ENCODE measurements at places on chromosomes 3 and 15. TPM values are rescaled to one million over a fixed set of nuclear protein-coding genes. Genes with fewer than 3 reads are reported as not detected.

- DNase-seq = no peak
Observed at GRCh38 chr3:66495668-66496045, 5.2 kb downstream of the LRIG1 start.

DNA sequence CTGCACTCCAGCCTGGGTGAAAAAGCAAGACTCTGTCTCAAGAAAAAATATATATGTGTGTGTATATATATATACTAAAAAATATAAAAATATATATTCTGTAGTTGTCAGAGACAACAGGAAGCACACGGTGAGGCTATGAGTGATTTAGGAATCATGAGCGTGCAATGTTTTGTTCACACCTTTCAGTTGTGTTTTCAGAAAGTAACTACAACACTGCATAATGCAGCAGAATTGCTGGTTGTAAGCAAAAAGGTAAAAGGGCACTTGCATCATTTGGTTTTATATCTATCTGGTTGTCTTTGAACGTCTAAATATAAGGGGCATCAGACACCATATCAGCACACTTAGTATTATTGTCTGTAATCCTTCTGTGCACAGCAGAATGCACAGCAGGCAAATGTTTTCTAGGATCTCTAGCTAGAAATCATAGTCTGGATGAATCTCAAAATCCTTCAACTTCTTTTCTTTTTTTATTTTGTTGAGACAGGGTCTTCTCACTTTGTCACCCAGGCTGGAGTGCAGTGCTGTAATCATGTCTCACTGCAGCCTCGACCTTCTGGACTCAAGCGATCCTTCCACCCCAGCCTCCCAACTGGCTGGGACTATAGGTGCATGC is 44.8 kb downstream of the CCR3 start:
- no peak for DNase-seq

DNA sequence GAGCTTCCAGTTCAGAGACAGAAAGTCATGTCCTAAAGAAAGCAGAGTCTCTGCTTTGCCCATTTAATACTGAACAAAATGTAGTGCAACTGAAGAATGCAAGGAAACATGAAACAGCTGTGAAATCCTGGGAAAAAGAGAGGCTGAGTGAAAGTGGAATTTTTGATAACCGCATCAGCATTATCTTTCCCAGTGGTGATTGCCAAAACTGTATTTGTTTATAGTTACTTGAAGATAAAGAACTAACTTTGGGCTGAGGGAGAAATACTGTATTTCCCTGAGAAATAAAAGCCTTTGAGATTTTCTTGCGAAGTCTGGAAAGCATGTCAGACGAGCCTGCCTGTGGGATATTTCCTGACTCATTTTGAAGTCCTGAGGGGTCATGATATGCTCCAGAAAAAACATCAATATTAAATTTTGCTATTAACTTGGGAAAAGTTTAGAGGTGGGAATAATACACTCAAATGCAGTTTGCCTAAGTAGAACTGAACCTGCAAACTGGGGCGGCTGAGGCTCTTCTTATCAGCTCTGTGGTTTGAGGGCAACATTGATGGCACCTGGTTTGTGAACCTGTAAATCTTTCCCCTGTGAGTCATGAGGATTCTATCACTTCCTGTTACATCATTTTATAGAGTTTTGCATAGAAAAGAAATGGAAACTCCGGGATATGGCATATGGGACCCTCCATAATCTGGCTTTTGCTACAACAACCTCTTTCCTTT is 855.3 kb downstream of the MCTP2 start:
- DNase-seq = peak; percentile 70

Gene CCDC80
- 366 TPM for total RNA-seq

GRCh38 chr15:68363353-68363752 is 68.6 kb downstream of the ITGA11 start:
- peak; percentile 50 for DNase-seq

Gene IL5RA
- not detected for total RNA-seq

DNA sequence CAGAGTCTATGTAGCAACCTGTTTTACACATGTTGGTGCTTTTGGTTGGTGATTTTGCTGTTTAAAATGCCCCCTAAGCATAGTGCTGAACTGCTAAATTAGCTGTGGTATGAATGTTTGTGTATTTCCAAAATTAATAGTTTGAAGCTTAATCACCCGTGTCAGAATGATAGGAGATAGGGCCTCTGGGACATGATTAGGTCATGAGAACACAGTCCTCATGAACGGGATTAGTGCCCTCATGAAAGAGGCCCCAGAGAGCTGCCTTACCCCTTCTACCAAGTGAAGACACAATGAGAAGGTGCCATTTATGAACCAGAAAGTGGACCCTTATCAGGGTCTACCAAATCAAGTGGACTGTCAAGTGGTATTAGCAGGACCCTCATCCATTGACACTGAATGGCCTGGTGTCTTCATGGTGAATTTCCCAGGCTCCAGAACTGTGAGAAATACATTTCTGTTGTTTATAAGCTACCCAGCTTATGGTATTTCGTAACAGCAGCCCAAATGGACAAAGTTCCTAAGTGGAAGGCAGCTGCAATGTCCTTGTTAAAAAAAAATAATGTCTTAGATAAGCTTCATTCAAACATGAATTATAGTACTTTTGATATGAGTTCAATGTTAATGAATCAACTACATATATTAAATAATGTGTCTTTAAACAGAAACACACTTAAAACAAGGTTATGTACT is 37.7 kb upstream of the FRMD4B start:
- peak; percentile 74 for DNase-seq

Gene FSIP1
- total RNA-seq = 3.9 TPM

- no peak for DNase-seq
Observed at GRCh38 chr3:81437683-81438082, 323.8 kb downstream of the GBE1 start.

Gene VWA5B2
- total RNA-seq = not detected

GRCh38 chr3:71010726-71011455 is 572.6 kb downstream of the FOXP1 start:
- no peak for DNase-seq

Gene ZBTB20
- total RNA-seq = 13.4 TPM

- DNase-seq = no peak
Observed at GRCh38 chr3:64563751-64564150, 124.0 kb downstream of the ADAMTS9 start.

GRCh38 chr3:86451749-86452148 is 539.2 kb downstream of the VGLL3 start:
- DNase-seq = no peak

DNA sequence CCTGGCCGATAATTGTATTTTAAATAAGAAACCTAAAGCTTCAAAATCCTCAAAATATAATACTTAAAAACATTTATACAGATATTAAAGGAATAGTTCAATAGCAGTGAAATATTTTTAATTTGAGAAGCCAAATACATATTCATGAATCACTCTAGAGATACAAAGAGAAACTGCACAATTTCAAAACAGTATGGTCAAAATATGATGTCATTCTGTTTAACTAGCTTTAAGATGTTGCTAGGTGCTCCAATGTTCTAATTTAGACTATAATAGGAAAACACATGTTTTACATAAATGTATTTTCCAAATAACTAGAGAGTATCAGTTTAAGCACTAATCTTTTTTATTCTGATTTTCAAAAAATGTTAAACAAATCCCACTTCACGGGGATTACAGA is 10.3 kb upstream of the NRROS start:
- no peak for DNase-seq

Gene TRPM1
- not detected for total RNA-seq

DNA sequence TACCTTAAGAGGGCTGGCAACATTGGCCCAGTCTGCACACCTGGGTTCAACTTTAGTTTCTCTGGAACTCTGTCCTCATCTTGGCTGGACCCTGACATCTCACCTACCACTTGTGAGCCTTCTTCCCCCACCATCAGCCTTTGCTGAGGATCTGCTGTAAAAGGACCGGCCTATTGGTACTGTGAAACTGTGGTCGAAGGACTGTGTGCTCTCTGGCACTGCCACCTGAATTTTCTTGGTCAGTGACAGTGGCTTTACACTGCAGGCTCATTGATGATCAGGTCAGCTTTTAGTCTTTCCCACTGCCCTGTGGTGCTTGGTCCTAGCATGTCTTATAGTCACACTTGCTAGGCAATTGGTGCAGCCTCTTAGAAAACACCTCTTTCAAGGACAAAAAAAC is 86.9 kb downstream of the PEX5L start:
- DNase-seq = no peak

GRCh38 chr15:85849946-85850345 is 55.2 kb upstream of the KLHL25 start:
- DNase-seq = no peak

DNA sequence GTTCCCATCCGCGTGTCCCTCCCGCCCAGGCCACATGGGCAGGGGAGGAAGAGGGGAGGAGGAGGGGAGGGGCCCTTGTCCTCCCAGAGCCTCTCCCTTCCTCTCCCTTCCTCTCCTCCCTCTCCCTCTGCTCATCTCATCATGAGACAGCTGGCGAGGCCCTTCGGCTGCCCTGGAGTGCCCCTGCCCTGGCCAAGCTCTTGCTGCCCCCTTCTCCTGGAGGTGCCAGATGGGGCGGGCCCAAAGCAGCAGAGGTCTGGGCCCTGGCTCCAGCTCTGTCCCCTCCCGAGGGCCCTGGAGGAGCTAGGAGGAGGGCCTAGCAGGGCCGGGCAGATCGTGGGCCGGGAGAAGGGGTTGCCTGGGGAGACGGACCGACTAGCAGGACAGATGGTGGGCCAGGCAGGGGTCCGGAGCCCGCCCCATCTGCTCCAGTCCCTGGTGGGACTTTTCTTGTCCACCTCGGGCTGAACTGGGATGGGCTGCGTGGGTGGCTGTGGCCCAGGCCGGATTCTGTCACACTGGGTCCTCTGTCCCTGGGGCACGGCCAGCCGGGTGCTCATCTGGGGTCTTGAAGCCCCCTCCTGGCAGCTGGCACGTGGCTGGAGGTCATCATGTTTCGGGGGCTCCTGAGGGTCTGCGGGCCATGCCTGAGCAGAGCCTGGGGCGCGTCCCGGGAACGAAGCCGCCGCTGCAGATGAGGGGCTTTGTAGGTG is 183.4 kb downstream of the GOLGA6L6 start:
- DNase-seq = no peak

Gene TMEM212
- total RNA-seq = not detected

GRCh38 chr3:186630950-186631641 is 9.1 kb upstream of the FETUB start:
- no peak for DNase-seq

- no peak for DNase-seq
Observed at GRCh38 chr3:45275006-45275704, 49.1 kb upstream of the TMEM158 start.

DNA sequence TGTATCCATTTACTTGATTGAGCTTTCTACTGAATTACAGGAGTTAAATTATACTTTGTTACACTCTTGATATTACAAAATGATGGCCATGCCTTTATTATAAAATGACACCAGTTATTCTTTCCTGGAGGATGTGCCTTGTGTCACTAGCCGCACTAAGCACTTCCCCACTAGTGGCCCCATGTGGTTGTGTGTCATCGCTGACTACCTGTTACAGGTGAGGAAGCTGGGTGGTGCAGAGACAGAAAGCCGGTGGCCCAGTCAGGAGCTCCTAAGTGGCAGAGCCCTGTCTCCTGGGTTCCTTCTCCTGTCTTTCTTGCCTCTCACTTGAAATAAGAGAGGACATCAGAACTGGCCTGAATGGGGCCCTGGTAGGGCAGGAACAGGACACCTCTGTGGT is 96.8 kb downstream of the IGF1R start:
- no peak for DNase-seq

GRCh38 chr3:10867384-10867783 is 51.4 kb downstream of the SLC6A11 start:
- DNase-seq = peak; percentile 1

Gene ACKR4
- 1.8 TPM for total RNA-seq

Gene PHC3
- total RNA-seq = 36.0 TPM

Gene CNTN4
- total RNA-seq = 0.51 TPM

GRCh38 chr3:169071003-169071402 is 592.5 kb downstream of the MECOM start:
- DNase-seq = peak; percentile 68

- DNase-seq = peak; percentile 88
Observed at GRCh38 chr15:84727429-84727828, 11.5 kb upstream of the SEC11A start.

- peak; percentile 46 for DNase-seq
Observed at GRCh38 chr3:30231277-30232141, 374.9 kb upstream of the TGFBR2 start.

Gene MELTF
- 5.0 TPM for total RNA-seq

Gene RETNLB
- total RNA-seq = not detected

DNA sequence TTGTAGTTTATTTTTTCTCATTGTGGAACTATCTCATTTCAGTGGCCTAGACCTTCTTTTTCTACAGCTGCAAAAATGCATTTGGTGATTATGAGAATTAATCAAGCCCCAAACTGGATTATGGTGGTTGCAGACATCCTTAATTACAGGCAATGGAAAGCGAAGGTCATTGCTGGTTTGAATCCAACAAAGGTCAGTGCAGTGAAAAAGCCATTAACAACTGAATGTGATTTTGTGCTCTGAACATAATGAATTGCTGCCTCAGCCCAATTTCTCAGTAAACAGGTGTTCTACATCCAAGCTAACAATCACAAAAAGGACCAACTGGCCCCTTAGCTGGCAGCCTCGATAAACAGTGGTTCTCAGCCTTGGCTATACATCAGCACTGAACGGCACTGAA is 260.1 kb upstream of the DPPA4 start:
- no peak for DNase-seq

DNA sequence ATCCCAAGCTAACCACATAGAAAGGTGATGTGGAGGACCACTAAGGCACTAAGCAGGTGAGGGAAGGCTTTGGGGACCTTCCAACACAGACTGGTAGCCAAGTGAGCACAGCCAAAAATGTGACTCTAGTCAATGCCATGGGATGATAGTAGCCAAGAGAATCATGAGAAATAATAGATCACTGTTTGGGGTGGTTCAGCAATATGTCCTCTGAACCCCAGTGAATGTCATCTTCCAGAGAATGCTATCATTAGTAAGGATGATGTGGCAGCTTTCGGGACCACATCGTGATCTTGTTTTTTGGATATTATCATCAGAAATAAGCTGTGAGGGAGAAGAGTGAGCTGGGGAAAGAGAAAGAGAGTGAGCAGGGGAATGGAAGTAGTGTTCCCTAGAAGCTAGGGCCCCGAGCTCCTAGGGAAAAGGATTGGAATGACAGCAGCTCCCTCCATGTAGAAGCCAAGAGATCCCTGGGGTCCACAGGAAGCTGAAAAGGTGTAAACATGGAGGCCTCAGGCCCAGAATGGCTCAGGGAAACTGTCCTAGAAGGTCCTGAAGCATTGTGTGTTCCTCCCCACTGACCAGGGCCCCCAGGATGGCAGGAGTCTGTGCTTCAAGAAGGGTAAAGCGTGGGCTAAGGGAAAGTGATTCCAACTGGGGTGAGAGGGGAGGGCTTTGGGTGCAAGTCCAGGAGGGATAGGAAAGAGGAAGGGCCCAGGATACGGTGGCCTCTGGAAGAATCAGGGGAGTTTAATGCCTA is 56.6 kb upstream of the KLF13 start:
- no peak for DNase-seq

Gene ABTB1
- total RNA-seq = 8.2 TPM

GRCh38 chr15:77749236-77749997 is 116.7 kb upstream of the LINGO1 start:
- DNase-seq = no peak

DNA sequence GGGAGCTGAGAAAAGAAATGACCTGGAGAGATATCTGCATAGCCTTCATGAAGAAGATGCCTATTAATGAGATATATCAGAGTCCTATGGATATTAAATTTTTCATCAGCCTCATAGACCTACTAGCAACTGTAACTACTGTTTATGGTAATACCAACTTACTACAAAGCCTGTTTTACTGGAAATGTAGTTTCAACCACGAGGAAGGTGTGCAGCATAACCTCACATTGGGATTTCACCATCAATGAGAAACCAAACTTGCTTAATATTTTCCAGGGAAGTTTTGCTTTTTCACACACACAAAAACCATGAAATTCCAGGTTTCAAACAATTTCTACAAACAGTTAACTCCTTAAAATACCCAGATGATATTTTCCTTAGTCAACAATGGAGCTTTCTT is 31.4 kb downstream of the FAM240A start:
- no peak for DNase-seq

Gene TM4SF1
- total RNA-seq = 423 TPM
